Brain microvascular endothelial cell (primary cell): ENCODE measurements at places on chromosomes 7 and 10.

DNA sequence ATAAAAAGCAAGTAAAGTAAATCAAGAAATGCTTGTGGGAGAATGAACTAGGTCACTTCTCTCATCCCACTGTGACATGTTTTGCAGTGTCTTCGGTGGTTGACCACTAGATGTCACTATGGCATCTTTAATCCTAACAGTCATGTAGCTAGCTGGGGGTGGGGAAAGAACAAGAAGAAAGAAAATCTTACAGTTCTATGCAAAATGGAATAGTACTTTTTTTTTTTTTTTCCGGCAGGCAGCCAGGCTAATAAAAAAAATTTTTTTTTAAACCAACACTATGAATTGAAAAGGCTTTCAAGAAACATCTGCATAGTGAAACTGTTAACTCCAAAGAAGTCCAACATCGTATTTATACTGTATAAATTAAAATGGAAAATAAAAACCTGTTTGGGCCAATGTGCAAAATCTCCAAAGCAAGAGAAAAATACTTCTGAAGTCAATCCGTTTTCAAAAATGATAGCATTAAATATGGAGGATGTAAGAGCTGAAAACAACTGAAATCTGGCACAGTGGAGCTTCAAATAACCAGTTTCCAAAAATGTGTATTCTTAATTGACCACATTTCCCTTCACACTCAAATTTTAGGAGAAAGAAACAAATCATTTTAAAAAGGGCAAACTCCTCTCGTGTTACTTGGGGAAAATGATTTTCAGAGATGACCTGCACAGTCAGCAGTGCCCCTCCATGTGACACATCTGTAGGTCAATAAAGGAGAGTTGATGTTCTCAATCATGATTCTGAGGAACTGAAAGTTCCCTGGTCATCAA is 38.5 kb downstream of the CDK1 start:
- peak; percentile 73 for DNase-seq

- no peak for DNase-seq
Observed at GRCh38 chr10:113283189-113283588, 269.7 kb upstream of the HABP2 start.

DNA sequence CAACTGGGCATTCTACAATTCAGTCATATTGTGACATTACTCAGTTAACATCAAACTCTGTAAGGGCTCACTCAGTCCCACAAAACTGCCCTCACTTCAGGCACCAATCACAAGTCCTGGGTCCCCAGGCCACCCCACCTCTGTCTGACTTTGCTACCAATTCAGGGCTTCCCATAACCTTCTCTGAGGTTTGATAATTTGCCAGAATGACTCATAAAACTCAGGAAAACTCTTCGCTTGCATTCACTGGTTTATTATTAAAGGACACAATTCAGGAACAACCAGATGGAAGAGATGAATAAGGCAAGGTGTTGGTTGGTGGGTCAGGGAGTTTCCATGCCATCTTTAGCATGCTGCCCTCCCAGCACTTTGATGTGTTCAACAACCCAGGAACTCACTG is 41.3 kb downstream of the AVL9 start:
- peak; percentile 49 for DNase-seq

DNA sequence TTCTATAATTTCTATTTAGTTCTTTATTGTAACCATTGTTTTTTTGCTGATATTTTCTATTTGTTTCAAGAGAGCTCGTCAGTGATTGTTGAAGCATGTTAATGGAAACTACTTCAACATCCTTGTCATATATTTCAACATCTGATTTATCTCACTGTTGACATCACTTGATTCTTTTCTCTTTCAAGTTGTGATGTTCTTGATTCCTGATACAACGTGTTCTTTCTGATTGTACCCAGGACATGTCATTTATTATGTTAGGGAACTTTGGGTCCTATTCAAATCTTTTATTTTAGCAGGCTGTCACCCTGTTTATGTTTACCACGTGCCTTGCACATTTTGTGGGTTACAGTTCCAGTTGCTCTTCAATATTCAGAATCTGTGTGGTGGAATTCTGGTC is 79.8 kb upstream of the RSU1 start:
- DNase-seq, result no peak

- peak; percentile 99 for DNase-seq
Observed at GRCh38 chr10:3095373-3096139, 28.2 kb downstream of the PFKP start.

GRCh38 chr10:8312781-8313180 is 258.3 kb downstream of the GATA3 start:
- no peak for DNase-seq

GRCh38 chr10:89266721-89267453 is 15.3 kb upstream of the LIPA start:
- no peak for DNase-seq

- DNase-seq, result no peak
Observed at GRCh38 chr10:77028042-77028441, 609.6 kb downstream of the KCNMA1 start.

DNA sequence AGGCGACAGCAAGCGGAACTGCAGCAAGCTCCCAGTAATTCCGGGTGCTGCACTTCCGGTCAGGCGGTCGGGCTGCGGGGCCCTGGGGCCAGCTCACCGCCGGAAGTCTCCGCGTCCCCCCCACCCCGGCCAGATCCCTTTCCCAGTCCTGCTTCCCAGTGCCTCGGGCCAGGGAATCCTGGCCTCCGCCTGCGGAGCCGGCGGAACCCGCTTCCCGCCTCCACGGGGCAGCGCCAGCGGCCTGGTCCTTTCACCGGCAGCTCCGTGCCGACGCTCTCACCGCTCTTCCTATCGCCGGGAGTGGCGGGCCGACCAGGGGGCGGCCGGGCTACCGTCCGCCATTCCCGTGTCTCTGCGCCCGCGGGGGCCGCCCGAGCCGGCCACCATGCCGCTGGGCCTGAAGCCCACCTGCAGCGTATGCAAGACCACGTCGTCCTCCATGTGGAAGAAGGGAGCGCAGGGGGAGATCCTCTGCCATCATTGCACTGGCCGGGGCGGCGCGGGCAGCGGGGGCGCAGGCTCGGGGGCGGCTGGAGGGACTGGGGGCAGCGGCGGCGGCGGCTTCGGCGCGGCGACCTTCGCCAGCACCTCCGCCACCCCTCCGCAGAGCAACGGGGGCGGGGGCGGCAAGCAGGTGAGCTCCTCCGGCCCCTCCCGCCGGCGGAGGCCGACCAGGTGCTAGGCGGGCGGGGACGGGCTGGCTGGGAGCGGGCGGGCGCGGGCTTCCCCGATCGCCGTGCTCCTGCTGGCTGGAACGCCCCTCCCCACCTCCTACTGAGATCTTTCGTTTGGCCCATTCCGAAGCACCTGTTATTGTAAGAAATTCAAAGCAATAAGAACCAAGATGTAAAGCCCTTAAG is at the start of gene GATAD1:
TSS of gene GATAD1 (plus strand) at position 138 of the 860 bp plus-strand sequence. CDS start at position 386, 248 bp downstream.
- peak; percentile 83 for DNase-seq
